ENCODE measurements at places on chromosomes 2 and 18.
A peak's percentile ranks its signal among the peaks of the same experiment; 100 is the strongest.

DNA sequence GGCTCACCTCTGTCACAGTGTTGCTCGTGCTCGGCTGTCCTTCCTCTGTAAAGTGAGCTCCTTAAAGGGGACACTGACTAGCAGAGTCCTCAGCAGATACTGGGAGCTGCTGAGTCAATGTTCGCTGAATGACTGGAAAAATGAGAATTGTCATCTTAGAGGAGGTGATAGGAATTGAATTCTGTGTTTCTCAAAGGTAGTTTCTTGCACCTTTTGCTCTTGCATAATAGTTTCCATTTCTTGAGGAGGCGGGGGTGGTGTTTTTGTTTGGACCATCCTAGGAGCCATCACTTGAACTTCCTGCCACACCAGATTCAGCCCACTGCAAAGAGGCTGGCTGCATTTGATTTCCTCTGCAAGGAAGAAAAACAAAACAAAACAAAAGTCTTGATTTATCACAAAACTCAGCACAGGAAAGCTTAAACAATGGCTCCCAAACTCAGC, 11.4 kb upstream of the RFX8 start:
- no peak for DNase-seq

DNA sequence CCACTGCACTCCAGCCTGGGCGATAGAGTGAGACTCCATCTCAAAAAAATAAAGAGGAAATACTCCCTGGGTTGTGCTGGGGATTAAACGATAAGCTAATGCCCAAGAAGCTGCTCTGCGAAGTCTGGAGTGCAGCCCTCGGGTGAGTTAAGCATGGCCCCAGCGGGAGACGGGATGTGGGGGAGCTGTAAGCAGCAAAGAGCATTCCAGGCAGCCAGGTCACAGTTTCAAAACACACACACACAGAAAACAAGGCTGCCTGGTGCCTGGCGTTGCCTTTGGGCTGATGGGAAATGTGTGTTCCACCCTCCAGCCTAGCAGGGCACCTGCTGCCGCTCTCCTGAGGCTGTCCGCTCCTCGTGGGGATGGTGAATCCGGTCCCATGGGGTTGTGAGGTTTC, 24.1 kb downstream of the ODC1 start:
- peak; percentile 85 for DNase-seq

DNA sequence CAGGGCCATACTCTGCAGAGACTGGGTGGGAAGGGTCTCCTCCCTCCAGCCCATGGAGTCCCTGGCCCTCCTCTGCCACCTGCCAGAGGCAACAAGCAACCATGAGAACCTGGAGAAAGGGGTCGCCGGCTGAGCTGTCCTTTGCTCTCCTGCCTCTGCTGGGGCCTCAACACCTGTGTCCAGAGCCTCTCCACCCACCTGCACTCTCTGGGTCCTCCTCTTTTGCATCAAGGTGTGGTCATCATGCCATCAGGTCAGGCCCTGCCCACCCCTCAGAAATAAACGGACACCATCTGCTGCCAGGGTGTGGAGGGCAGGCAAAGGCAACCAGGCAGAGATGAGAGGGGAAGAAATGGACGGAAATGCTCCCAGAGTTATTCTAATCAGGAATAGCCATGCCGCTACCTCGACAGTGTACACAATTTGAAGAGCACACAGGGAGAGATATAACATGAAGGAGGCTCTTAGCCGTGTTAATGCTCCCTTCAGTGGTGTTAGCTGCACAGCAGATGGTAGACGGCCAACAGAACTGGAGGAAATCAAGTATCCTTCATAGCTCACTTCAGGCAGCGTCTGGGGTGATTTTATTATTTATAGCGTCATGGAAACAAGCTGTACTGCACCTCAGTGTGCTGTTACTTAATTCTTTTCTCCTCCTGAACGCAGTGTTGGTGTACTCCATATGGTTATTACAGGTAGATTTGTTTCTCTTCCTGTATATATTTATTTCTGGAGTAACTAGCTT, 247.9 kb downstream of the TSN start:
- no peak for DNase-seq

- DNase-seq: peak; percentile 74
Observed at GRCh38 chr2:220619525-220620220, 952.4 kb downstream of the EPHA4 start.

DNA sequence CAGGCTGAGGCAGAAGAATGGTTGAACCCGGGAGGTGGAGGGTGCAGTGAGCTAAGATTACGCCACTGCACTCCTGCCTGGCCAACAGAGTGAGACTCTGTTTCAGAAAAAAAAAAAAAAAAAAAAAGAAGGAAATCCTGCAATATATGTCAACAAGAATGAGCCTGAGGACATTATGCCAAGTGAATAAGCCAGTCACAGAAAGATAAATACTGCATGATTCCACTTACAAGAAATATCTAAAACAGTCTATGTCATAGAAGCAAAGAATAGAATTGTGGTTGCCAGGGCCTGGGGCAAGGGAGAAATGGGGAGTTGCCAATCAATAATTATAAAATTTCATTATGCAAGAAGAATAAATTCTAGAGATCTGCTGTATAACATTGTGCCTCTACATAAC, 425.8 kb downstream of the NRXN1 start:
- DNase-seq: no peak

- DNase-seq: peak; percentile 93
Observed at GRCh38 chr2:19140463-19141208, 217.8 kb downstream of the OSR1 start.

DNA sequence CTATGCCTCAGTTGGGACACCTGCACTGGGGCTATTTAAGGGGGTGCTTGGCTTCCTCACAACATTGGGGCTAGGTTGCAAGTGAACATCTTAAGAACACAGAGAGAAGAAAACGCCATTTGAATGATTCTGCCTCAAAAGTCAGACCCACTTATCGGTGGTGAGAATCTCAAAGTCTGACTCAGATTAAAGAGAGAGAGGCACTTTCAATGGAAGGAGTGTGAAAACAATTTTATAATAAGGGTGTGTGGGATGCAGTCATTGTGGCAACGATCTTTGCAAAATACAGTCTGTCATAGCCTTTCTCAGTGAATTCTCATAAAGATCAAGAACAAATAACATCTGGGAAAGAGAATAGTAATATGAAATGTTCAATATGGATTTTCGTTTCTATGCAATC, 41.8 kb downstream of the CCDC102B start:
- no peak for DNase-seq

- peak; percentile 76 for DNase-seq
Observed at GRCh38 chr18:28834889-28835288, 658.0 kb upstream of the CDH2 start.

DNA sequence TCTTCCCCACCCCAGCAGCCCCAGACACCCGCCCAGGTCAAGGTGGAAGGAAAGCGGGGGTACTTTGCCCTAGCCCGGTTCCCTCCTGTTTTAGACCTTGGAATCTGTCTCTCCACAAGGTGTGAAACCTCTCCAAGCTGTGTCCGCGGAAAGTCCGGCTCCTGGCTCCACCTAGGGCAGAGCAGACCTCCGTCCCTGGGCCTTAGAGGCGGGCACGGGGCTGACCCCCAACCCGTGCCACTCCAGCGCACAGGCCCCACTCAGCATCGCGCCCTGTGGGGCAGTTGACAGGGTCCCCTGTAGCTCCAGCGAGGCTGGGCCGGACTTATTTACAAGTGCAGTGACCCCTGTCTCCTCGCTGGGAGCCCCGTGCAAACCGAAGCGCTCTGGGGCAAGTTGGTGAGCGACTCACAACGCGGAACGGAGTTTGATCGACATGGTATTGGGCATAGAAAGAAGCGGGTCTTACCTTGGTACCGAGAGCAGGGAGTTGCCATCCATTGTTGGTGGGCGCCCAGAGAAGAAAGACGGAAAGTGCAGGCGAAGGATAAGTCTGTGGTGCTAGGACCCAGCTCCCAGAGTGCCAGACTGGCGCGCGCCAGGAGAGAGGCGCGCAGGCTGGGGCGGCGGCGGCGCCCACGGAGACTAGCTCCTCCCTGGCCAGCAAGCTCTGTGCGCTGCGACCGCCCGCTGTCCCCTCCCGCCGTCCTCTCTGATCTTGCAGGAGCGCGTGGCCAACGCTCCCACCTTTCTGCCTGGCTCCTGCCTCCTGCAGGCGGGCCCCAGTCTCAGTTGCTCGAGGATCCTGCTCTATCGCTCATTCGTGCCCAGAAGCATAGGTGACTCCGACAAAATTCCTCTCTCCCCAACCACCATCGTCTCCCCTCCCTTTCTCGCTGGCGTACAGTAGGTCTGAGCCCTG, at the start of gene SPHKAP:
Gene SPHKAP, minus strand, starts transcription at position 590 of the 922 bp plus-strand sequence. Its CDS starts 89 bp downstream, at position 501.
- DNase-seq: no peak

- DNase-seq: no peak
Observed at GRCh38 chr2:57990118-57990725, 56.4 kb upstream of the VRK2 start.

- no peak for DNase-seq
Observed at GRCh38 chr2:44599130-44599529, 237.4 kb downstream of the CAMKMT start.

GRCh38 chr2:36002941-36003340, 352.6 kb upstream of the CRIM1 start:
- no peak for DNase-seq

DNA sequence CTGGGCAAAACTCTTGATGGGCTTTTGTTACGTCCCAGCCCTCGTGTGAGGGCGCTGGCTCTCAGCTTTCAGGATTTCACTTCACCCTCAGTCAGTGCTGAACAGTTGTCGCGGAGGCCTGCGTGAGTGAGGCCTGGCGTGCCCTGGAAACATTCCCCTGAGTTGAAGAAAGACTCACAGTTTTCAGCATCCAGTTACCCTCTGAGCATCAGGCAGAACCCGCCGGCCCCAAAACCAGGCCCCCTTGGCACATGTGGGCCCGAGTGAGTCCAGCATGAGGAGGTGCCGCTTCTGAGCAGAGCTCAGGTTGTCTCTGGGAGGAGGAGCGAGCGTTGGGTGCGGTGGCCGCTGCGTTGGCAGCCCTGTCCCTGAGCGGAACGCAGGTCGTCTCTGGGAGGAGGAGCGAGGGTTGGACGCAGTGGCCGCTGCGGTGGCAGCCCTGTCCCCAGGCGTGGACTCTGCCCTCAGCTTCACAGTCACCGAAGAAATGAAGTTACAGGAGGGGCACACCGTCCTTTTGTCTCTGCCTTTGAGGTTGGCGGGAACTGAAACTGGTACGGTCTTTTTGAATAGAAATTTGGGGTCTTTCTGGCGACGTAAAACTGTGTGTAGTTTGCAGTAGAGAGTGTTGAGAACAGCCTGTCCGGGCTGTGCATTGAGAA, at the start of gene NEU4:
Gene NEU4, plus strand, starts transcription at position 473 of the 662 bp plus-strand sequence. CDS start 5,292 bp downstream, outside the sequence.
- no peak for DNase-seq

DNA sequence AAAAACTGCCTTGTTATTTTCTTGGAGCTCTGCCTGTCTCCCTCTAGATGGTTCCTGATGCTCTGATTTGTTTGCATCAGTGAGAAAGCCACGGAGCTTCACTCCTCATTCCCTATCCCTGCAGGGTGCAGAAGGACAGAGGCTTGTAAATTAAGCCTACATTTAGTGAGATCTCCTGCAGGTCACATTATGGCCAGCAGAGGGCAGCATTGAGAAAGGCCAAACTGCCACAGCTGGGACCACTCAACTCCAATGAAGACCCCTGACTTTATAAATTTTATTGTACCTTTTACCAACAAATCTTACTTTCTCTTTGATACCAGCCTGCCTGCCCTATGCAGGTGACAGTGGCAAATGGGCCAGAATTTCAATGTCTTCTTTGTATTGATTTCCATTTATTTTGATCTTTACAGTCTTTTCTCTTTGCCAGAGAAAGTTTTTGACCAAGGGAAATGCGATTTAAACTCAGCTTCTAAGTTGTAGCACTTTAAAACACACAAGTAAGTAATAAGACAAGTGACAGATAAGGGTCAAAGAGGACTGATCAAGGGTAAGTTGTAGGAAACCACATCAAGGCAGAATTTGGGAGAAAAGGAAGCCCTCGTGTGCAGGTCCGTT, 1029.1 kb upstream of the KLHL29 start:
- peak; percentile 22 for DNase-seq

DNA sequence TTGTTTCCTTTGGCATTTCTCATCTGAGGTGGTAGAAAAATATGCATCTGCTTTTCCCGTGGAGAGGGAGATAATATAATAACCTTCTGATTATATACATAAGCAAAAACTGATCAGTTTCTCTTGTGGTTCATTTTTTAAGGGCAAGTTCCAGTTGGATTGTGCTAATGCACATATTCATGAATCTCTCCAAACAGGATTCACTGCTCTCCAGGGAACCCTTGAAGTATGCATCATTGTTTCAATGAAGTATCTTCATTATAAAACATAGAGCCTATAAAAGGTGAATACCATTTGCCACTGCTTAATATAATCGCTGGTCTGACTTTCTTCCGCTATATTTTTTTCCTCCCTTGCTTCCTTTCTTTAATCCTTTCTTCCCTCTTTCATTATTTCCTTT, 384.7 kb downstream of the FIGN start:
- DNase-seq: no peak

- no peak for DNase-seq
Observed at GRCh38 chr2:109503191-109503590, 110.6 kb downstream of the SEPTIN10 start.

DNA sequence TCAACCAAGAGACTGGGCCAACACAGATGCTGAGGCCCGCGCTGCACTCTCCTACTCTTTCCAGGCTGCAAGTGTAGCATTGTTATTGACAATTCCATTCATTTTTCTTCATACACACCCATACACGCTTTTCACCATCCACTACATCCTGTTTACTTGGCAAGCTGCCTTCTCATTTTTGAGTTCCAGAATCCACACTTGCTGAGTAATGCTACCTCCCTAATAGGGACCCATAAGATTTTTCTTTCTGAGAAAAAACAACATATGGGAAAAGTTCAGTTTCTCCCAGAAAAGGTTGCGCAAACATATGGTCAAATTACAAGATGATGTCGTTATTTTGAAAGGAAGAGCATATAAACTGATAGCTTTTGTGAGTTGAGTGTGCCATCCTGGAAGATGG, 3.3 kb upstream of the NETO1 start:
- peak; percentile 11 for DNase-seq

DNA sequence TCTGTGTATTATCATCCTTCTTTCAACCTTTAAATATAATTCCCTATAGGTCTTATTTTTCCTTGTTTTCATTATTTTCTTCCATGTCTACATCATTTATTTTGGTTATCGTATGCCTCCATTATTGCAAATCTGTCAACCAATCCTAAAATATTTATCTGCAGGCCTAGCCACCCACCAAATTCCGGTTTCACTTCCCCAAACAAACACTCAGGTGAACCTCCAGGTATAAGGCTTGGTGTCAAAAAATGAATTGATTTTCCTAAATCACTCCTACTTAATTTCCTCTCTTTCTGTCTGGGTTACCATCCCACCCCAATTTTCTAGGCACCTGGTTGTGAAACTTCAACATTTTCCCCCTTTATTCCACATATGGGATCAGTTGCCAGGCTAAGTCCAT, 111.9 kb upstream of the LINC00305 start:
- DNase-seq: no peak

DNA sequence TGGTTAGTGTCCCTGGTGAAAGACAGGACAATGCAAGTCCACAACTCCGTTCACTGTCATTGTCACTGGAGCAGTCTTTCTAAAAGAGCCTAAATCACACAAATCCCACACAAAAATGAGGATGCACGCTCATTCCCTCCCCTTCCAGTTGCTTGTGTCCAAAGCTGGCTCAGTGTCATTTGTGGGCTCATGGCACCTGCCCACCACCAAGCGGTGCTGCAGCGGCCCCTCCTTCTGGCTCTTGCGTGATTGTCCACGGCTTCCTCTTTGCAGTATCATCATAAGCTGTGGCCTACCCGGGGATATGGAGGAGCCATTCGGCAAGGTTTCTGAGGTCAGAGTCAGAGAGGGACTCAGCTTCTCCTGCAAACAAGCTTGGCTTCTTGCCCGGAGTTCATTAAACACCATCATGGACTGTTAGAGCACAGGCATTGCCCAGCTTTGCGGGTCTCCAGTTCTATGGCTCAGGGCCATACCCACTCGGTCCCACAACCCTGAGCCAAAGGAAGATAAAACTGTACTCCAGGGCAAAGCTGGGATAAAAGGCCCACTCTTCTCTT, 179.4 kb upstream of the AGAP1 start:
- no peak for DNase-seq

GRCh38 chr2:177117755-177118154, 94.8 kb upstream of the HNRNPA3 start:
- DNase-seq: no peak
